ENCODE measurements at places on chromosomes 16 and 17.
A peak's percentile ranks its signal among the peaks of the same experiment; 100 is the strongest.

DNA sequence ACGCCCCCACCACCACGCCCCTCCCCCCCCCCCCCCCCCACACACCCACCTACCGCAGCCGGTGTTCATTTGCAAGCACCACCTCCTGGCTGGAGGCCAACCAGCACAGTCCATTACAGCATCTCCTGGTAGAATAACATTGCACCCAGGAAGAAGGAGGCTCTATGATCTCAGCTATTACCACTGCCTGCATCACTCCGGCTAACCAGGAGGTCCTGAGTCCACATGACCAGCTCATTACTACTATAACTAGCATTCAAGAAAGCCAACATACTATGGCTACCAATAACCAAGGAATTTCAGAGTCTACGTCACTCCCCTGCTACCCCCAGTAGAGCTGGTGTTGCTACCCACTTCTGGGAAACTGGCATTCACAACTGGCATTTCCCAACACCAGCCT, 81.1 kb upstream of the ALOX12 start:
- peak; percentile 29 for DNase-seq

DNA sequence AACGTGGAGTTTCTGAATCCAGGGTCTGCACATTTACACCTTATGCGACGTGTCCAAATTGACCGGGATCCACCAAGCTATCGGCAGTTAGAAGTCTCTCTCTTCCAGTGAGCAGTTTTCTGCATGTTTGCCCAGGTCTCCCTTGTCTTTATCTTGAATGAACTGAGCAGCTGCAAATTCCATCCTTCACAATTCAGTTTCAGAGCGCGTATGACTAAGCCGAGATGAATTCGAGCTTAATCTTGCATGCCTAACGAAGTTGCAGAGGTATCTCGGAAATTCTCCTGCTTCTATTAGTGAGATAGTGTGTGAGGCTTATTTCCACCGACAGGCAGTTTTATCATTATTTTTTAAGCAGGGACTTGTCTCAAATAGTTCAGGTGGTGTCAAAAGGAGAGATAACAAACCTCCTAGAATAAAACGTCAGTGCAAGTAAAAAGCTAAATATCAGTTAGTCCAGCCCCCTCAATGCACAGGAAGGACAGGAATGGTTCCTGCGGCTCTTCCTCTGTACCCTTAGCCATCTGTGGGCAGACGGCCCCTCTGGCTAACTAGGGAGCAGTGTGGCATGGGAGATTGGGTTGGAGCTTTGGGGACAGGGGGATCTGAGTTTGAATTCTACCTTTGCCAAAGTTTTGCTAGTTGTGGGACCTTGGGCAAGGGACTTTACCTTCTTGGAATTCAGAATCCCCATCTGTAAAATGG, 93.0 kb upstream of the GPR139 start:
- no peak for DNase-seq

DNA sequence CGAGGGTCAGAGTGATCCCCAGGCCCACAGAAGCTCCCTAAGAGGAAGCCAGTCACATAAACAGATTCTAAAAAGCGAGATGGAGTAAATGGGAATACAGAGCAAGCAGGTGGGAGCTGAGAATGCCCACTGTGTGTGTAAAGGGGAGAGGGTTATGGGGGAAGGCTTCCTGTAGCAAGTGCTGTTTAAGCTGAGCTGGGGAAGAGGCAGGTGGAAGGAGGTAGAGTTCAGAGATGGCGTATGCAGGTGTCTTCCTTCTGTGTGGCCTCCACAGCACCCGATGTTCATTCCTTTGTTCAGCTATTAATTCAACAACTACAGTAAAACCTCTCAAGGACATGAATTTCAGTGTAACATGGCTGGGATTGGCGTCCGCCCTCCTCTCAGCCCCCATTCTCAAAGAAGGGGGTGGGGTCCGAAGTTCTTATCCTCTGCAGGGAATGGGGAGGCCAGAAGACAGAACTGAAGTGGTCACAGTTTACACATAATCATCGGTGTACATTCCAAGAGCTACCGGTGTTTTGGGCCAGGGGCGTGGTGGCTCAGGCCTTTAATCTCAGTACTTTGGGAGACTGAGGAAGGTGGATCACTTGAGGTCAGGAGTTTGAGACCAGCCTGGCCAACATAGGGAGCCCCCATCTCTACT, 1.8 kb downstream of the EEF2K start:
- DNase-seq = no peak

DNA sequence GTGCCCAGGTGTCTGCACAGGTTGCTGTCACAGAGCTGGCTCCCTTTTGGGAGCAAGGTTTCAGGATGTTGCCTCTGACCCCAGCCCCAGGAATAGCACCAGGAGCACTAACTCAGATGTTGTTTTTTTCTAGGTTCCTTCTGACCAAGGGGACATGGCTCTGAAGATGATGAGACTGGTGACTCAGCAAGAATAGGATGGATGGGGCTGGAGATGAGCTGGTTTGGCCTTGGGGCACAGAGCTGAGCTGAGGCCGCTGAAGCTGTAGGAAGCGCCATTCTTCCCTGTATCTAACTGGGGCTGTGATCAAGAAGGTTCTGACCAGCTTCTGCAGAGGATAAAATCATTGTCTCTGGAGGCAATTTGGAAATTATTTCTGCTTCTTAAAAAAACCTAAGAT, 28.1 kb downstream of the SCPEP1 start:
- no peak for DNase-seq

DNA sequence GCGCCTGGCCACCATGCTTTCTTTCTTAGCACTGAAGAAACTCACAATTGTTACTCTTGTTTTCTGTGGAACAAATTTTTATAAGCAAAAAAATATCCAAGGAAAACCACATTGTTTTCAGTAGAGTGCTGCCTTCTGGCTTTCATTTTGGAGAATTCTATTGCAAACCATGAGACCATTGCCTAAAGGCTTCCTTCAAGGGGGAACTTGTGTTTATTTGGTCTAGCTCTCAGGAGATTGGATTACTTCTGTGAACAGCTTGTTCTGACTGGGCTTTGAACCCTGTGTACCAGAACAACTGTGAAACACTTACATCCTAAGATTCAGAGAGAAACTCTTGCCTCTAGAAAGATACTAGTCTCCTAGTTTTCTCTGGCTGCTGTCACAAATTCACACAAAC, 32.1 kb downstream of the TOM1L1 start:
- no peak for DNase-seq

DNA sequence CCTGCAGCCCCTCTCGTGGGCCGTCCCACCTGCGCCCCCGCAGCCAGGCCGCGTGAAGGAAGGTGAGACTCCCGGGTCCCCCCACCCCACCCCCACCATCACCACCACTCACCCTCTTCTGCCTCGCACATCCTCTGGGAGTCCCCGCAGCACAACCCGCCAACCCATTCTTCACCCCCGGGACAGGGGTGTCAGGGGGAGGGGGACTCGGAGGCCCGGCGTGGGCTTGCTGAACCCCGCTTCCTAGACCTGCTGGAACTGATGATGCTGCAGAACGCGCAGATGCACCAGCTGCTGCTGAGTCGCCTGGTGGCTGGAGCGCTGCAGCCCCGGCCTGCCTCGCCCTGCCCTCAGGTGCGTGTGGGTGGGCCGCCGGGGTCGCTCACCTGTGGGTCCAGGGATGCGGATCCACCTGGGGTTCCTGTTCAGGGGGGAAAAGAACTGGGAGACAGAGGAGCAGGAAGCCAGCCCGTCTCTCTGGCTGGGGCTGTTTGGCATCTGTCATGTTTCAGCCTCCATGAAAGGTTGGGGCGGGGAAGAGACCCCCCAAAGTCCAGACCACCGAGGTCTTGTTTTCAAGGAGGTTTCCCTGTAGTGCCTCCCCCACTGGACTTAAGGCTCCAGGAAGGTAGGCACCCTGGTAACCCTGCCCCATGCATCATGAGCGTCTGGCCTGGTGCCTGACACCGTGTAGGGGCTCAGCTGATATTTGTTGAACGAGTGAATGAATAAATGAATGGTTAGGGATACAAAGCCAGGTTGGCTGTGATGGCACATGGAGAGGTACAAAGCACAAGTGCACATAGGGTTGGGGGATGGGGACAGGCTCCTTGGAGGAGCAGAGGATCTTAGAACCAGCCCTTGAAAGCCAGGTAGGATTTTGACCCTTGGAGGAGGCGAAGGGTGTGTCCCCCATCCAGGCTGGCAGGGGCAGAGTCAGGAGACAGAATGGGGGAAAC, 849 bp downstream of the PRR29 start:
- DNase-seq = no peak

DNA sequence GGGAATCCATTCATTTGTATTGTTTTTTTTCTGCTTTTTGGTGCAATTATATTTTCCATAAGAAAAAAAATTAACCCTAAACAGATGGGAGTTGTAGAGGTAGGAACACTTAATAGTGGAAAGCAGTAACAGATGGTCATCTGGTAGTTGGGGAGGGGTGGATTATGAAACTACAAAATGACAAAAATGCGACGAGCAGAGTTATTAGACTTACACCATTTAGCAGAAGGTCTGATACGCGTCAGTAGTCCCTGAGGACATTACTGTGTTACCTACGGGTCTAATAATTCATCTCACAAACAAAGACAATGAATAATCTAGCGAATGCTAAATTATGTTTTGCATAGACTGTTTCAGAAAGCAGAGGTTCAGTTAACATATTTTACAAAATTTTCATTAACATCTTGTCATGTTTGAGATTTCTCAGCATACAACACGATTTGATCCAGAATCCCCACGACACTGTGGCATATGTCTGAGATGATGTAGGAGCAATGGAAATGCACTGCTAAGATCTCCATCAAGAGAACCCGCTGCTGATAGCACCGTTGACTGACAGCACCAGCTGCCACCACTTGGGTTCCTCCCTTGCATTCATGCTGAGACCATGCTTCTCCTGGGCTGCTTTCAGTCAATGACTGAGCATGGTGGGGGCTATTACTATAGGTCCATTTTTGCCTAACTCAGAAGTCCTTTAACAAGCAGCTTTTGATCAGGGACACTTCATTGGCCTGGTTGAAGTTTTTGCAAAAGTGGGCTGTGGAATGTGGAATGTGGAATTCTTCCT, 182.2 kb upstream of the CPHXL start:
- DNase-seq = no peak

GRCh38 chr17:29327412-29327811, 33.5 kb upstream of the NUFIP2 start:
- no peak for DNase-seq

DNA sequence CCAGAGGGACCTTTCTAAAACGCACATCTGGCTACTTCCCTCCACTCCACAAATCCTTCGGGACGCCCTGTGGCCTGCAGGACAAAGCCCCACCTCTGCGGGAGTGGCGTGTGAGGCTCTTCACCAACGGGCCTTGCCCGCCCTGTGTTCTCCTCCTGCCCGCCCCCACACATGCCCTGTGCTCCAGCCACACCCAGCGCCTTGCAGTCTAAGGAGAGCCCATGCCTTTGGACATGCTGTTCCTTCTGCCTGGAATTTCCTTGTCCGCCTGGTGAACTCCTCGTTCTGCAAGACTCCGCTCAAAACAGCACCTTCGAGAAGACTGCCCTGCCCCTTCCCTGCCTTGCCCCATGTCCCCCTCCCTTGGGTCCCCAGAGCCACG, 7.4 kb downstream of the ELOB start:
- DNase-seq = no peak

GRCh38 chr16:58454178-58454577, 45.8 kb upstream of the NDRG4 start:
- DNase-seq = no peak

- DNase-seq = no peak
Observed at GRCh38 chr17:75913537-75914210, 9.0 kb upstream of the MRPL38 start.
